ENCODE measurements at places on chromosomes 11 and 22.

GRCh38 chr11:123301013-123301591 lies 106.1 kb upstream of the CLMP start:
- no peak for DNase-seq

- no peak for DNase-seq
These were observed 14.2 kb downstream of the TXN2 start for GRCh38 chr22:36467042-36467810.

DNA sequence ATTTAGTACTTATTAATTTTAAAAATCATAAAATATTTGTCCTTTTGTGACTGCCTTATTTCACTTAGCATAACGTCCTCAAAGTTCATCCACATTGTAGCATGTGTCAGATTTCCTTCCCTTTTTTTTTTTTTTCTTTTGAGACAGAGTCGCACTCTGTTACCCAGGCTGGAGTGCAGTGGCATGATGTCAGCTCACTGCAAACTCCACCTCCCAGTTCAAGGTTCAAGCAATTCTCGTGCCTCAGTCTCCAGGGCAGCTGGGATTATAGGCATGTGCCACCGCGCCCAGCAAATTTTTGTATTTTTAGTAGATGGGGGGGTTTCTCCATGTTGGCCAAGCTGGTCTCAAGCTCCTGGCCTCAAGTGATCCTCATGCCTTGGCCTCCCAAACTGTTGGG lies 10.6 kb downstream of the RAB6A start:
- DNase-seq, result no peak

DNA sequence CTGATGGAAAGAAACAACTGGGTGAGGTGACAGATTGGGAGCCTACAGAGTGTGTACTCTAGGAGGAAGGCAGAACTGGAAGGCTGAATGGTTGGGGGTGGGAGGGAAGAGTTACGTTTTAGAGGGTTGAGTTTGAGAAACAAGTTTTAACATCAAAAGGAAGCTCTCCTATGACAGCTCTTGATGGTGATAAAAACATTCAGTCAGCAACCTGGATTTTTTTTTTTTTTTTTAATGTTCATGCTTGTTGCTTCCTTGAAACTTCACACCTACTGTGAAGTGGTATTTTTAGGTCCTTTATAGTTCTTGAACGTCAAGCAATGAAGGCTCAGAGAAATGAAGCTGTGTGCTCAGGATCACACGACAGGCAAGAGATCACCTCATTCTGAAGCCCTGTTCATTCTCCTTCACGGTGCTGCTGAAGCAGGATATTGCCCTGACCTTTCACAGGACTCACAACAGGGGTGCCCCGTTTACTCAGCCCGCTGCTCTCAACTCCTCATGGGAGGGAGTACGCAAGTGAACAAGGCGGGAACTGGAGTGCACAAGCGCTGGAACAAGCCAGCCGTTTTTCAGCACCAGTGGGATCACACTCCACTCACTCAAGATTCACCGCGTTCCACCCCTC lies 1.6 kb upstream of the TMEM109 start:
- no peak for DNase-seq

DNA sequence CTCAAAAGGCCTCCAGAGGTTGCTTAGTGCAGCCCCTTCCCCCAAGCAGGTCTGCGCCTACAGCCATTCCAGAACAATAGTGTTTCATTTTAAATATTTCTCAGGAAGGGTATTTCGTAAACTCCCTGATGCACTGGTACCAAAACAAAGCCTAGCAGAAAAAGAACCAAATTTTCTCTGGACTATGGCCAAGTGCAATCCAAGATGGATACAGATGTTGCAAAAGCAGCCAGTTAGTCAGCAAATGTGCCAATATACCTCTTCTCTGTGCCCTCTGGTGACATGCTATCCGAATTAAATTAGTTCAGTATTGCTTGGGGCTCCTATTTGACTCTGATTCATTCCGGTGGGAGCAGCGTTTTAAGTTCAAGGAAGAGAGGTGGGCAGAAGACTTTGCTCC lies 247.8 kb downstream of the NTM start:
- DNase-seq, result no peak

DNA sequence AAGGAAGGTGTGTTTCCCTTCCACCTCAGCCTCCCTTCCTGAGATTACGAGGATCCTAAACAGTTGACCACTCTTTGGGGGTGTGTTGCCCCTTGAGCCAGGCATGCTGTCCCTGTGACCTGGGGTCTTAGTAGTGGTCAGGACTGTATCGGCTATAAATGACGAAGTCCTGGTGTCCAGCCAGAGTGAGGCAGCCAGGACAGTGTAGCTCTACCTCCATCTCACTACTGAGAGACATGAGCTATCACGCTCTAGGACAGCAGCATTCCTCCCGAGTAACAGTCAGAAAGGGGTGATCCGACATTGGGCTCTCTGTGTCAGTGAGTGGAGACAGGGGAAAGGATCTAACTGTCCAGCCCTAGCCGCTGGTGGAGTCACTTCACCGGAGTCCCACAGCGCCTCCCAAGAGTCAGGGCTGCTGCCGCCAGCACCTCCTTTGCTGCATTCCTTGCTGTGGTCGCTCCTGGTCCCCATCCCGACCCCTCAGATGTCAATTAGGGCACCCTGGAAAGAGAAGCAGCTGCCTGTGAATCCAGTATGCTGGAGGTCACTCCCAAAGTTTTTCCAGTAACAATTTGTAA lies 3.3 kb upstream of the B3GNT6 start:
- DNase-seq, result no peak

GRCh38 chr22:17866621-17867020 lies 92.4 kb upstream of the BID start:
- no peak for DNase-seq

- no peak for DNase-seq
These were observed at the start of gene KCNE3 for GRCh38 chr11:74466916-74467885. Gene KCNE3 (minus strand): TSS chr11:74467549. CDS start chr11:74457563, 9,986 bp downstream.

DNA sequence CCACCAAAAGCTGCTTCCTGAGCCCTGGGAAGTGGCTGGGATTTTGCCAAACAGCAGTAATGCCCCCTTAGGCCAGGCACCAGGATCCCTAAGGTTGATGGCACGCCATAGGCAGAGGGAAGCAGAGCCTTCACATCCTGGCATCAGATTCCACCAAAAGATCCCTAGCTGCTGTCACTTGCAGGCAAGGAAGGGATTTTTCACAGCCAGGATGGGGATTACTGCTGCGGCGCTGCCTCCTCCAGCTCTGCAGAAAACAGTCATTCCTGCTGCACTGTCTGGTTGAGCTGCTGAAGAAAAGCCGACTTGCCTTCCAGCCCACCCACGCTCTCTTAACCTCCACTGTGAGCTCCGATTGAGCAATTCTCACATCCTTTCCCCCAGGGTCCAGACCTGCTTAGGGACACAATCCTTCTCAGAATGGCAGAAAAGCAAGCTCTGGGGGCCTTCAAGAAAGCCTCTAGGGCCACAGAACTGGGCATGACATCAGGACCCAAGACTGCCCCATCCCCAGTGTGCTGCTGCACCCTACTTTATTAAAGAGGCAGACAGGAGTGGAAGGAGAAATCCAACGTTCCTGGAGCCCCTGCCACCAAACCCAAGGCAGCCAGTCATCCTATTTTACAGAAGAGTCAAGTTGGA lies 19.9 kb downstream of the SYN3 start:
- DNase-seq, result no peak

DNA sequence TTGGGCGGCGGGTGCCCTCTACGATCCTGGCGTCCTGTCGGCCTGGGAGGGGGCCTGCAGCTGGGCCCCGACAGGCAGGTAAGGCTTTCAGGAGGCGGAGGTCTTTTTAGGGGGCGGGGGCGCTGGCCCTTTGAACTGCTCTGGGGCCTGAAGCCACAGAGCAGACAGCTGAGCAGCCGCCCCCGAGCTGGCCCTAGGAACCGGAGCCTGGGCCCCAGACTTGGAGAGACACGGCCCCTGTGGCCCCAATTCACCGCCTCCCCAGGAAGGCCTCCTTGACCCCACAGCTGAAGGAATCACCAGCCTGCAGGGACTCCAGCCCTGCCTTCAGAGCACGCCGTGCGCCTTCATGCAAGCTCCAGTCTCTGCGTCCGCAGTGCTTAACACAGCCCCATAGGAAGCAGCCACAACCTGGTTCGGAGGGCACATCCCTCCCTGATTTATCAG lies 618 bp upstream of the CERK start:
- no peak for DNase-seq

- DNase-seq, result no peak
These were observed 49.7 kb downstream of the CCDC34 start for GRCh38 chr11:27313157-27313821.

GRCh38 chr11:100927579-100927978 lies 202.0 kb downstream of the PGR start:
- no peak for DNase-seq

DNA sequence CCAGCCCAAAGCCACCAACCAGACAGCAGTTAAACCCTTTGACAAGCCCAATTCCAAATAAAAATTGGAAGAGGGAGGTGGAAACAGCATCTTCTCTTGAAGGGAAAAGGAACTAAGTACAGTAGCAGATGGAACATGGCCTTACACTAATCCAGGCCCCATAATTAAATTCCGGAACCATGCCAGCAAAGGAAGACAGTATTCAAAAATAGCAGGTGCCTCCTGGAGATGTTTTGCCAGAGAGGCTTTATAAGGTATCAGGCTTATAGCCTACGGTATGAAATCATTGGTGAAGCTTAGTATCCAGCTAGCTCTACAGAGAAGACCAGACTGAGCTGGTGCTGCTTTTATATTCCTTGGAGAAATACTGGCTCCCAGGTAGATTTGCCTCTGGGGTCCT lies 344.1 kb upstream of the API5 start:
- DNase-seq, result no peak

DNA sequence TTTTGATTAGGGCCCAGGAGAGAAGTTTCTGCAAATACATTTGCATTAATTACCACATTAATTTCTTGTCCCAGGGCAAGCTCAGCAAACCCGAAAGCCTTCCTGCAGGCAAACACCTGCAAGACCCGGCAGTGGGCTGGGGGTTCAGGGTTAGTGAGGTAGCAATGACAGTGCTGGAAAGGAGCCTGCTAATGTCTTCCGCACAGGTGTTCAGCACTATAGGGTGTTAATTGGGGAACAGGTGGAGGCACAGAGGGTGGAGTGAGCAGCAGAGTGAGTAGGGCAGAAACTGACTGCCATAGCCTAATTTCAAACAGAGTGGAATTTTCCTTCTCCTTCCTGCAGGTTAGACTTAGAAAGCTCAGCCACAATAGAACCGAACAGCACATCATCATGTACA lies 50.9 kb upstream of the UBASH3B start:
- DNase-seq, result no peak

DNA sequence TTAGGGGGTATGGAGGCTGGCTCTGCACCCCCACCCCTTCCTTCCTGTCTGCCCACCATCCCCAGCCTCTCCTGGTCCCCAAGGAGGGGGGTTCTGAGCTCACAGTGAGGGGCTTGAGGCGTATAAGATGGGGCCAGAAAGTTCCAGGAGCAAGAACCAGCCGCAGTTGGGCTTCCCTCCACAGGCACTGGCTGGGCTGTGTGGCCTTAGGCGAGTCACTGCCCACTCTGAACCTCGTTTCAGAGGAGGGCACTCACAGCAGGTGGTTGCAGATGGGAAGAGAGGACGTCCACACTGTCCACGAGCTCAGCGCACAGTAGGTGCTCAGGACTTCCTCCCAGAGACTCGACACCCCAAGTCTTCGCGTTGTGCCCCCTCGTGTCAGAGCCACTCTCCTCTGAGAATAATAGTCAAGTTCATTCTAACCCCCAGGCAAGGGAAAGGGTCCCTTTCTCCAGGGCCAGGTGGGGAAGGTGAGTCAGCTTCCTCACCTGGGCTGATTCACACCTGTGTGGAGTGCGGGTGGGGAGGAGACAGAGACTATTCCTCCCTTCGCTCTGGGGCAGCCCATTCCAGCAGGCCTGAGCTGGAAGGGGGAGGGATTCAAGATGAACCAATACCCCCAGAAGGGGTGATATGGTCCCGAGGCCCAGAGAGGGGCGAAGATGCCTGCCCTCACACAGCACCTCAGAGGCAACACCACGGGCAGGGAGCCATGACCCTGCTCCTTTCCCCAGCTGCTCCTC lies 29.3 kb downstream of the RPL3 start:
- DNase-seq, result no peak
